ENCODE measurements at places on chromosomes 5 and 9.

DNA sequence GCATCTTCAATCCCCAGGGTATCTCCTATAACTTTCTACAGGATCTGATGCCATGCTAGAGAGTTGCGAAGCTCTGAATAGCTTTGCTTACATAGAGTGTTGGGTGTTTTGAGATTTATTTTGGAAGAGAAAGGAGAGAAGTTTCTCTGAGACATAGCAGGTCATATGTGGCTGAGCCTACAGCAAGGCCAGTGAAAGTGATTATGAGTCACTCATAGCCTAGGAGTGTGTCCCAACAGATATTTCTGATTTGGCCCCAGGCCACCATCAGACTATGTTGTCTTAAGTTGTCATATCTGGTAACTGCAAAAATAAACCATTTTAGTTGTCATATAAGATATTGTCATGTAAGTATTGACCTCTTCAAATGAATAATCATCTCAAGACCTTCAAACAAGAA lies 132.0 kb upstream of the RAI14 start:
- DNase-seq = no peak

DNA sequence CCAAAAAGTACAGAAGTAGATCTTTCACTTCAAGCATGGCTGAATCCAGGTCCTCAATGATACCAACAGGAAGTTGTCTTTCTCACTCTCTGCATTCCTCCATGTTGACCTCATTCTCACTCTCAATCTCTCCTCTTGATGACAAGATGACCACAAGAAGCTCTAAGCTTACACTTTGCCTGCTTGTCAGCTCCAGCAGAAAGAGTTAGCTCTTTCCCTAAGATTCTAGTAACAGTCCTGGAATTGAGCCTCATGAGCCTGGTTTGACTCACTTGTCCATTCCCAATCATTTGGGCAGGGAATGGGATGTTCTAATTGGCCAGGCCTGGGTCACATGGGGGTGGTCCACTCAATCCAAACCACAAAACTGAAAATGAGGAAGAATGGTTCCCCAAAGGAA lies 3.3 kb upstream of the CLTA start:
- no peak for DNase-seq

DNA sequence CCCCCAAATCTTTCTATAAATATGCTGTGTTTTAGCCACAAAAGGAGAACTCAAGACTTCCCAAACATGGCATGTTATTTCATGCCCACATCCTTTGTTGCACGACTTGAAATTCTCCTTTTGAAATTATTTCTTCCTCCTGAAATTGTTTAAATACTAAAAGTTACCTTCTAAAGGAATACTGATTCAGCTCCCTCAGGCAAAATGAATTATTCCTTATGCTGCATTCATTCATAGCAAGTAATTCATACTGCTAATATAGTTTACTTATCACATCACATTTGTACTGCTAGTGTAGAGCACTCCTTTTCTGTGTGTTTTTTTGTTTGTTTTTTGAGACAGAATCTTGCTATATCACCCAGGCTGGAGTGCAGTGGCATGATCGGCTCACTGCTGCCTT lies 45.7 kb downstream of the BHMT start:
- no peak for DNase-seq

GRCh38 chr5:177578316-177578715 lies 13.7 kb upstream of the TMED9 start:
- DNase-seq = no peak

GRCh38 chr9:30116673-30117217 lies 2267.7 kb upstream of the ACO1 start:
- DNase-seq = no peak
